ENCODE measurements at places on chromosomes 4 and X.
A peak's percentile ranks its signal among the peaks of the same experiment; 100 is the strongest.

GRCh38 chrX:17597836-17598439 is 139.4 kb upstream of the SCML1 start:
- peak; percentile 33 for DNase-seq

DNA sequence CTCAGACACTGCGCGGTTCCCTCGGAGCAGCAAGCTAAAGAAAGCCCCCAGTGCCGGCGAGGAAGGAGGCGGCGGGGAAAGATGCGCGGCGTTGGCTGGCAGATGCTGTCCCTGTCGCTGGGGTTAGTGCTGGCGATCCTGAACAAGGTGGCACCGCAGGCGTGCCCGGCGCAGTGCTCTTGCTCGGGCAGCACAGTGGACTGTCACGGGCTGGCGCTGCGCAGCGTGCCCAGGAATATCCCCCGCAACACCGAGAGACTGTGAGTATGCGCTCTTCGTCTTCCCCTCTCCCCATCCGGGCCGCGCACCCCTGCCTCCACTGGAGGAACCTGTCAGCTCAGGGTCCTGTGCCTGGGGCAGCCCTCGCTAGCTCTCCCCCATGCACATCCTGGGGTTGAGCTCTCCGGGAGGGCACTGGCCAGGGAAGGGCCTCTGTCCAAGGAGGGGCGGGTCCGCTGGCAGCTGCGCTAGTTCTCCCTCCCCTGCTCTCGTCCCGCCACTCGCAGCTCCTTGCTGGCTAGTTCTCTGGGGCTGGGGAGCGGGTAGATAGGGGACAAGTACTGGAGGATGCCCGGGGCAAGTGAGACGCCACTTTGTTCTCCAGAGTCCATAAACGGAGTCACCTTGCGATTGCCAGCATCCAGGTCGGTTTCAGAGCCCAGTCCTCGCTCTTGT is 2.2 kb downstream of the SLIT2 start:
- DNase-seq, result no peak

DNA sequence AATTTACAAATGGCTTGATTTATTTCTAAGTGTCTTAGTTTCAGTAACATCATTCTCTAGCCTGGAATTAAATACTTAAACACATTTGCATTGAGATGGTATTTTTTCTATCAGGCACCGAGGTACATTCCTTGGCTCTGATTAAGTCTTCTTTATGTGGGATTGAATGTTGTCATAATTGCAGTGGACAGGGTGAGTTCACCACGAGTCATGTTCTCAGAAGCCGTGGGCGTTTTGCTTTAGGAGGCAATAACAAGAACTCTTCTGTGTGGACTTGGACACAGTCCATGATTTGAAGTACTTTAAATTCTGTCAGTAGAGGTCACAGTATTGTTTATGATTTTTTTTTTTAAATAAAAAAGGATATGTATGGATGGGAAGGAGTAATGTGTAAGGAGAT is 57.1 kb upstream of the EFHC2 start:
- DNase-seq, result peak; percentile 96

DNA sequence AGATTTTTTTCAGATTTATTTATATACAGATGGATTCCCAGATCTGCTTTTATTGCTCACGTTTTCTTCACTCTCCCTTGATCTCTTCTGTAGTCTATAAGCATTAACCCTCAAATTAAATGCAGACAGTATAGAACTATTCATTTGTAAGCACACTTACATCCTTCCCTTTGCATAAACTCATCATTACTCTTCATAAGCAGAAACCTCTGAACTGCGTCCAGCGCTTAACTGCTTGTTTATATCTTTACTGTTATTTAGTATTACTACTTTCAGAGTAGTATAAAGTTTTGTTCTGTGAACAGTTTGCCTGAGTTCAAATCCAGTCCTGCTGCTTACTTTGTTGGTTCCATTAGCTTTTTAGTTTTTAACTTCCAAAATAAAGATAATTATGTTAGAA is 132.9 kb downstream of the STIM2 start:
- DNase-seq, result no peak

DNA sequence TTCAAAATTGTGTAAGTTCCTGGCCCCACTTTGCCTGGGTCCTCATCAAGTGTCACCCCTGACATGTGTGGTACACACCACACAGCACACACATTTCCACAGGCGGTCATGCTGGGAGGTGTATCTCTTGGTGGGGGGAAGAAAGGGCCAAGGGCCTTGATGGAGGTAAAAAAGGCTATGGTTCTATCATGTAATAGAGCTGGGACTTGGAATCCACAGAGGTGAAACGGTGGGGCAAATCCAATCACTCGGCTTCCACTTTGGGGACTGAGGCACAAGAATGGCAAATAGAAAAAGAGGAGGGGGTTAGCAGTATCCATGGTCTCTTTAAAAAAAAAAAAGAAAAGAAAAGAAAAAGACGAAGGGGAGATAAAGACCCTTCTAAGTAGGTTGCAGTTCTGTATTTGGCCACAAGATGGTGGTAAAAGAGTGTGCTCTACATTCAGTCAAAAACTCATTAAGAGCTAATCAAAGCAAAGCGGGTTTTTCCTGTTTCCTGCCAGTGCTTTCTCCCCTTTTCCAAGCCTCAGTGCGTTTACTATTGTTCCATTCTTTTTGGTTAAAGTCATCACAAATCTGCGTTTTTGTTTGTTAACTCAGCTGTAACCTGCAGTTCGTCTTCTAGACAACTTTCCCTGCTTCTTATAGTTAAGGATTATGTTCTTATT is 37.0 kb upstream of the ATP6AP2 start:
- peak; percentile 60 for DNase-seq

- peak; percentile 68 for DNase-seq
Observed at GRCh38 chrX:41313419-41313818, 20.5 kb upstream of the DDX3X start.

DNA sequence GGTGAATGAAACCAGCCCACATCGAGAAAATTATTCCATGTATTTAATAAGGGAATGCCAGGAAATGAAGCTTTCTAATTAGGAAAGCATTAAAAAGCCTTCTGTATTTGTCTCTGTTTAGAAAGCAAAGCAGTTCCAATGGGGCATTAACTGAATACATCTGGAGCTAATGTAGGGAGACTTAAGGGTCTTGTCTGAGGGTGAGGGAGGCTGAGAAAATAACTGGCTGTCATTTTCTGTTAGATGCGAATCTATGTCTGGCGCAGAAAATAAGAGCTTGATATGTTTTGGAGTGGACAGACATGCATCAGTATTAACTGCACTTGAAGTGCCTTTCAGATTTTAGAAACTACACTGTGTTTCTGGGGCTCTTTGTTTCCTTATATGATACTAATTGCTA is 111.3 kb downstream of the KLHL8 start:
- DNase-seq, result no peak

DNA sequence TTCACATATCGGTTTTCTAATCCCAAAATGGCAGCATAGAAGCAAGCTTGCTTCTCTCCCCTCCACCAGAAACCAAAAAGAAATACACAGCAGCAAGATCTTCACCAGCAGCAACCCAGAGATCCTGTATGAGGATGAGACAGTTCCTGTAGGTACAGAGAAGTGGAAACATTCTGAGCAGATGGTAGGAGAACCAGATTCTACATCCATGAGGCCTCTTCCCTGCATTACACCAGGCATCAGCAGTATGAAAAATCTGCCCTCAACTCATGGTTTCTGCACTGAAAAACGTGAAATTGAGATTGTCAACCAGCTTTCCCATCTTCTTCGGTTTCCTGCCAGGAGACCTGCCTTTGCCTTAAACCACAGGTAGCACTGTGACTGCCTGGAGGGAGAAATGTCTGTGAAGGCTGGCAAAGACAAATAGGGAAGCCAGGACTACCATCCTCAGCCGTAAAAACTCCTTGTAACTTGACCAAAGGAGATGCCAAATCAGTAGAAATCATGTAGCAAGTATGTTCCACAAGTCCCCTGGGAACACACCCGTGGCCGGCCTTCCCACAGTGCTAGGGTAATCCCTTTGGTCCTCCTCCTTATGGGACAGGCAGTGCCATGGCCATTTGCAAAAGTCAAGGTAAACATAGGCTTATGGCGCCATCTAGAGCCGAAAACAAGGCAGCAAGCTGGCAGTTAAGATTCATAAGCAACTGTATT is 24.0 kb upstream of the MTHFD2L start:
- DNase-seq, result peak; percentile 95

GRCh38 chr4:135948797-135949196 is 1583.5 kb downstream of the PCDH18 start:
- no peak for DNase-seq

DNA sequence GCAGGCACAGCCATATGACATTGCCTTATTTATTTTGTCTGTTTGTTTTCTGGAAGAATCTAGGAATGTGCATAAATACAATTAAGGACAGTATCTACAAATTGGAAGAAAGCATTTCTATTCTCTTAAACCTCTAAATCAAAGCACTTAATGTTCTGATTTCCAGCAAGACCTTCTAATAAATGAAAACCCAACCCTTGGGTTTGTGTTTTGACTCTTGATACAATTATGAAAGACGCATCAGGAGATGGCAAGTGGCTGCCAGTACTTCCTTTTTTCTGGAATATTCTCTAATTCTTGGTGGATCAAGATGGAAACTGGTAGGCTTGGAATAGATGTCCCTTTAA is 437 bp upstream of the CPE start:
- no peak for DNase-seq

DNA sequence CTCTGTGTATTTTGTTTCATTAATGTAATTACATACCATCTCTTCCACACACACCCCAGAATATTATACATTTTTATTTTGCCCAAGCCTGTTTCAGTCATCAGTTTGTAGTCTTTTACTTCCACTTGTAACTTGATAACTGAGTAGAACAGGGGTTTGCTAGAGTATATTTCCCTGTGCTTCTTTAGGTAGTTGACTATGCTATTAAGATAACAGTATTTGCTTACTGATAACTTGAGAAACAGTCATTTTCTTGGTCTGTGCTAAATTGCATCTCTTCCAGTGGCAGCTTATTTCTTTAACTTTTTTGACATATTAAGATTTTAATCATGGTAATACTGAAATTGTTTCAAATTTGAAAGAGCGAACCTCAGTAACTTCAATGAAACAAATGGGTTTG is 7.0 kb upstream of the XK start:
- DNase-seq, result no peak

- DNase-seq, result no peak
Observed at GRCh38 chr4:21641696-21642095, 306.9 kb downstream of the KCNIP4 start.

DNA sequence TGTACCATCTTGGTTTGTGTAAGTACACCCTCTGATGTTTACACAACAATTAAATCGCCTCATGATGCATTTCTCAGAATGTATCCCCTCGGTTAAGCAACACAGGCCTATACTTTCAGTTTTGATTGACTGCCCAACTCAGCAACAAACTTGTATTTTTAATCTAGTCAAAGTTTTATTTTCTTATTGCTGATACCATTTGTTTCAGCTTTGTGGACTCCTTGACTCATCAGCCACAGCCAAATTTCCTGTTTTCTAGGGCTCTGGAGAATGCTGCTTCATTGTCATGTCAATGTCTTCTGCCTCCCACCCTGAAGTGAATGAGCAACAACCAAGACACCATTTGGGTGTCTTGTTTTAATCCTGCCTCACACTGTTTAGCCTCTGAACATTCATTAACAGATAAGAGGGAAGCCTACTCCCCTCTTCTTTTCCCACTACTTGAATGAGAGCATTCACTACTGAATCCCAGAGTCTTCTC is 14.0 kb downstream of the BBS12 start:
- peak; percentile 48 for DNase-seq

DNA sequence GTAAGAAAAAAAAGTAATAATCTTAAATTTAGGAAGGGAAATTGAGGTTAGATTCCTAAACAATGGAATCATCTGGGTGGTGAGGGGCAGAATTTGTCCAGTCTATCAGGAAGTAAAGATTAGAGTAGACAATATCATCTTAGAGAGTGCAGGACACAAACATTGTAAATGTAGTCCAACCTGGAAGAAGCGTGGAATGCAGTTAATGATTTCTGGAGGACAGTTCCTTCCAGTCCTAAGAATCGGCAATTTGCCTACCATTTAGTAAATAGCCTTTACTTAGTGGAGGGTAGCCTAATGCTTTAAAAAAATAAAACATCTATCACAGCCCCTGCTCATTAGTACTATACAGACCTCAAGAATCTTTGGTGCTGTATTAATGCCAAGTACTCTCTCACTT is 147.5 kb upstream of the TTC29 start:
- no peak for DNase-seq

All from fibroblast of mammary gland (primary cell).